ENCODE measurements at places on chromosomes 7 and 10.

GRCh38 chr10:30453764-30454527 is 20.0 kb downstream of the MAP3K8 start:
- DNase-seq: no peak

- peak; percentile 66 for DNase-seq
Measured at GRCh38 chr10:3783316-3783681, 1.7 kb downstream of the KLF6 start.

- DNase-seq: no peak
Measured at GRCh38 chr10:99685597-99685967, 26.3 kb downstream of the ENTPD7 start.

- no peak for DNase-seq
Measured at GRCh38 chr7:112073530-112073929, 132.7 kb downstream of the DOCK4 start.

GRCh38 chr7:36851382-36851781 is 127.1 kb upstream of the AOAH start:
- DNase-seq: no peak

GRCh38 chr7:83640731-83641537 is 8.0 kb downstream of the SEMA3E start:
- DNase-seq: no peak

- no peak for DNase-seq
Measured at GRCh38 chr10:12643279-12643678, 293.9 kb downstream of the CAMK1D start.

DNA sequence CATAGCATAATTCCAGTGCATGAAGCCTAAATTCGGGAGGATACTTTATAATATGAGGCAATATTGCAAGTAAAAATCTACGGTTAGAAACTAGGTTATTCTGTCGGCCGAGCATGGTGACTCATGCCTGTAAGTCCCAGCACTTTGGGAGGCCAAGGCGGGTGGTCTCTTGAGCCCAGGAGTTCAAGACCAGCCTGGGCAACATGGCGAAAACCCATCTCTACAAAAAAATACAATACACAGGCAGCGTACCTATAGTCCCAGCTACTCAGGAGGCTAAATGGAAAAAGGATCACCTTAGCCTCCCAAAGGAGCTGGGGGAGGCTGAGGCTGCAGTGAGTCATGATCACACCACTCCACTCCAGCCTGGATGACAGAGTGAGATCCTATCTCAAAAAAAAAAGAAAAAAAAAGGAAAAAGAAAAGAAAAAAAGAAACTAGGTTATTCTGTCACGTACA is 14.2 kb downstream of the SKAP2 start:
- no peak for DNase-seq

DNA sequence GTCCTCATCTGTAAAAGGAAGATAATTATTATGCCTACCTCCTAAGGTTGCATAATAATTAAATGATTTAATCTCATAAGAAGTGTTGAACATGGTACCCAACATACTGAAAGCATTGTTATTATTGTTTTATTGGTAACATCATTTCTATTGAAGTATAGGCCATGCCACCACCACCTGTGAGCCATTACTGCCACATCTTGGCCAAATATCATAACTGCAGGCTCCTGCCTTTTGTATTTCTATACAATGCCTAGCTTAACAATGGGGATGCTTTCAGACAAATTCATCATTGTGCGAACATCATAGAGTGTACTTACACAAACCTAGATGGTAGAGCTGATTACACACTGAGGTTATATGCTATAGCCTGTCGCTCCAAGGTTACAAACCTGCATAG is 61.1 kb upstream of the NPSR1 start:
- DNase-seq: no peak

GRCh38 chr10:34386921-34387320 is 428.2 kb downstream of the PARD3 start:
- no peak for DNase-seq

DNA sequence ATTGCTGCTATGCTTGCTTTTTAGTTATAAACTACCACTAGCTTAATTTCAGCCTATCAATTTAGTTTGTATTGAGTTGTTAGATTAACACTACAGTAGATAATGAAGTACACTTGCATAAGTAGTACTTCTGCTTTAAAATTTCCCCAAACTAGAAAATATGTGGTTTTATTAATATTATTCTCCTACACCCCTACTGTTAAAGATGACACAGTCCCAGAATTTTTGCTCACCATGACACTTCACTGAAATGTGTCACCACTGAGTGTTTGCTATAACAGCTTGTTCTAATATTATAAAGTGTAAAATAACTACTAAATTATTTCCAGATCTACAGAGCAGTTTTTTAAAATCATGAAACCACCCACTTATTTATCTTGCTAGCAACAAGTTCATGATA is 31.6 kb downstream of the RHEB start:
- DNase-seq: no peak

- DNase-seq: no peak
Measured at GRCh38 chr10:106609470-106610266, 554.8 kb downstream of the SORCS1 start.
